Stomach (tissue), 19 donors: ENCODE measurements at places on chromosomes 4 and X. TPM values are rescaled to one million over a fixed set of nuclear protein-coding genes. Genes with fewer than 3 reads are reported as not detected.
A peak's percentile ranks its signal among the peaks of the same experiment; 100 is the strongest.

PAGE5 gene
- total RNA-seq = not detected

DNA sequence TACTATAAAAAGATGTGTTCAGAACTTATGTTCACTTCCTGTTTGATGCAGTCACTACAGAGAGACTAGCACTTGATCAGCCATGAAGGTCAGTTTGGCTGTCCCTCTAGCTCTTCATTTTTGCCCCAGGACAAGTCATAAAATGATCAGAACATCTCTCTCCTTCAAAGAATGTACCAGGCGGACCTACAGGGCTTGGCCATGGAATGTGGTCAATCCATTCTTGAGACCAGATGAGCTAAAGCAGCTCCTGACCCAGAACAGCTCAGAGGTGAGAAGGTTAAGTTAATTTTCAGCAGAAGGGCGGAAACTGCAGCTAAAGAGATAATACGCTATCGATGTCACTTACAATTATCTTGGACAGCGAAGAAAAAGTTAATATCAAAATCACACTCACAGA, 49.2 kb upstream of the TAB3 start:
- no peaks in the 10 kb centered on the region for H3K4me1 ChIP-seq
- no peaks in the 10 kb centered on the region for H3K36me3 ChIP-seq
- no peak overlapping the region for H3K27ac ChIP-seq
- no peaks in the 10 kb centered on the region for H3K27me3 ChIP-seq
- no peak for DNase-seq

GRCh38 chr4:8152865-8153257, 5.8 kb downstream of the ABLIM2 start:
- no peak overlapping the region for H3K27ac ChIP-seq
- no peaks in the 10 kb centered on the region for H3K36me3 ChIP-seq
- peaks cover 8% of the 10 kb centered on the region for H3K4me1 ChIP-seq
- H3K27me3 ChIP-seq = no peaks in the 10 kb centered on the region

GRCh38 chrX:5306654-5307121, 922.0 kb downstream of the NLGN4X start:
- no peak overlapping the region for H3K27ac ChIP-seq
- no peak for DNase-seq
- no peak overlapping the region for H3K4me3 ChIP-seq
- no peaks in the 10 kb centered on the region for H3K36me3 ChIP-seq
- H3K27me3 ChIP-seq = no peaks in the 10 kb centered on the region
- H3K4me1 ChIP-seq = no peaks in the 10 kb centered on the region

- DNase-seq = peak; percentile 65
- no peaks in the 10 kb centered on the region for H3K27me3 ChIP-seq
- H3K27ac ChIP-seq = peak within 1 kb of the TSS; percentile 20
These were observed at the start of gene CNKSR2 for GRCh38 chrX:21374163-21374993. CNKSR2 (plus strand) TSS chrX:21374418; CDS start chrX:21374898, 480 bp downstream.

DNA sequence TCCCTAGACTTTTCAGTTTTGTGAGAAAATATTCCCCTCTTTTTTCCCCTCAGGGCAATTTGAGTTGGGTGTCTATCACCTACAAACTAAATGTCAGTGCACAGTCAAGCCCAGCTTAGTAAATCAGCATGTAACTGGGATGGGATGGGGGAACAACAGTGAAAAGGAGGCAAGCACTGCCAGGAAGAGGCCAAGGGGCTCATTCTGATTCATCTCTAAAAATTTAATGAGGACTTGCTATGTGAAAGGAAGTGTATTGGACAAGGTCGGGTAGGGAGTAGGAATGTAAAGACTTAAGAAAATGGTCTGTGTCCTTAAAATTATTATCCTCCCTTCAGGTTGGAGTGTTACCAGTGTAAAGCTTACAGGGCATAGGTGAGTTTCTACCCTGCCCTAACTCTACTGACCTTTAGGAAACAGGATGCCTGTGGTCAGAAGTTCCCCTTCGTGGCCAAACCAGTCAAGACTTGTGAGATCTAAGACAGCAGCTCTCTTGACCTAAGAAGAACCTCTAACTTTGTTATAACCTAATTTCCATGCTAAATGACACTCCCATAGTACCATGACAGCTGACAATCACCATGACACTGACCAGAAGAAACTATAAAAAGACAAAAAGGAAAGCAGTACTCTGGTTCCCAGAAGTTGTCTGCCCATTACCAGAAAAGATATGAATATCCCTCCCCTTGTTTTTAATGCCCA, 194.4 kb upstream of the LDB2 start:
- no peaks in the 10 kb centered on the region for H3K36me3 ChIP-seq
- no peak overlapping the region for H3K27ac ChIP-seq
- no peak overlapping the region for H3K4me3 ChIP-seq
- no peaks in the 10 kb centered on the region for H3K27me3 ChIP-seq

MAGEA2B gene
- not detected for total RNA-seq

GRCh38 chrX:39398963-39399261, 597.7 kb downstream of the MID1IP1 start:
- no peaks in the 10 kb centered on the region for H3K36me3 ChIP-seq
- H3K4me1 ChIP-seq = no peaks in the 10 kb centered on the region
- H3K27ac ChIP-seq = peak overlapping the region; percentile 20
- DNase-seq = peak; percentile 54

MAGEB2 gene
- total RNA-seq = not detected
